ENCODE measurements at places on chromosomes 3 and 15. TPM values are rescaled to one million over a fixed set of nuclear protein-coding genes. Genes with fewer than 3 reads are reported as not detected.

The SCN11A gene
- total RNA-seq: not detected

DNA sequence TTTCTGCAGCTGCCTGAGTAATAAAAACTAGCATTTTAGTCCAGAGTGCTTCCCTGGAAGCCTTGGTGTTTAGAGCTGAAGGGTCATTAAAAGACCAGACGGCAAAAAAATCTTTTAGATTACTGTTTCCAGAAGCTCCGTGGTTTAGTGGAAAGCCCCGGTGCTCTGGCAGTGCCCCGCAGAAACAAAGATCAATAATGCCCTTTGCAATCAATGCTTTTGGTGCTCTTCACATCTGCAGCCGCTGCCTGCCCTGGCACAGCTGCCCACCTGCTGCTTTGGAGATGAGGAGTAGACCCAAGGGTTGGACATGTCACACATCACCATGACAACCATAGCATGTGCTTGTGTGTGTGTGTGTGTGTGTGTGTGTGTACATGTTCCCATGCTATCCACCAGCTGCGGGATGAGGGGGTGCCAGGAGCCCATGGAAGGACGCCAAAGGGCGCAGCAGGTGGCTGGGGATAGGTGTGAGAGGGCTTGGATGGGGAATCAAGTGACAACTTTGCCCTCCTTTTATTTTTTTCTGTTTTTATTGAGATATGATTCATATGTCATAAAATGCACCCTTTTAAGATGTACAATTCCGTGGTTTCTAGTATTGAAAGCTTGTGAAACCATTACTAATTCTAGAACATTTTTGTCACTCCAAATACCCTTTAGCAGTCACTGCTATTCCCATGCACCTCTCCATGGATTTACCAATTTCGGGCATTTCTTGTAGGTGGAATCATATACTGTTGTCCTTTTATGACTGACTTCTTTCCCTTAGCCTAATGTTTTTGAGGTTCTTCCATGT is 75.7 kb upstream of the KLHL25 start:
- no peak for DNase-seq
- H3K36me3 ChIP-seq: no peaks in the 10 kb centered on the region
- peaks cover 11% of the 10 kb centered on the region for H3K27me3 ChIP-seq
- H3K4me1 ChIP-seq: no peaks in the 10 kb centered on the region

DNA sequence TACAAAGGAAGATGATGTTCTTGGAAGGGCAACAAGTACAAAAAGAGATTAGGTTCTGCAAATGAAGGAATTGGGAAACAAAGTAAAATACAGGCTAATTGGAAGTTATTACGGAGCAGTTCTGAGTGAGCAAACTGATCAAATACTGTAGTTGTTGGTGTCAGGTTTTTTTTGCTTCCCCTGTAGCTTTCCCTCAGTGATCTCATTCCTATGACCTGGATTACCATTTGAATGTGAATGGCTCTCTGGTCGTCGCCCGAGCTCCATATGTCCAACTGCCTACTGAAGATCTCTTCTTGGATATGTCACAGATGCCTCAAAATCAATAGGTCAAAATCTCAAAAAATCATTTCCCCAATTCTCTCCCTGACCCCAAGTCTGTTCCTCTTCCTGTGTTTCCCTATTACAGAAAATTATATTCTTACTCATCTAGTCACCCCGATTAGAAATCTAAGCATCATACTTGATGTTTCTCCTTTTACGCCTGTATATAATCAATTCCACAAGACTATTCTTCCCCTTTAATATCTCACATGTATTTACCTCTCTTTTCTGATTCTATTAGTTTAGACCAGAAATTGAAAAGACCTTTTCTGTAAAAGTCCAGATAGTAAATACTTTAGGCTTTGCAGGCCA is 29.0 kb downstream of the GOLM2 start:
- no peaks in the 10 kb centered on the region for H3K4me1 ChIP-seq
- H3K27ac ChIP-seq: no peak overlapping the region
- no peaks in the 10 kb centered on the region for H3K27me3 ChIP-seq
- no peak for DNase-seq

DNA sequence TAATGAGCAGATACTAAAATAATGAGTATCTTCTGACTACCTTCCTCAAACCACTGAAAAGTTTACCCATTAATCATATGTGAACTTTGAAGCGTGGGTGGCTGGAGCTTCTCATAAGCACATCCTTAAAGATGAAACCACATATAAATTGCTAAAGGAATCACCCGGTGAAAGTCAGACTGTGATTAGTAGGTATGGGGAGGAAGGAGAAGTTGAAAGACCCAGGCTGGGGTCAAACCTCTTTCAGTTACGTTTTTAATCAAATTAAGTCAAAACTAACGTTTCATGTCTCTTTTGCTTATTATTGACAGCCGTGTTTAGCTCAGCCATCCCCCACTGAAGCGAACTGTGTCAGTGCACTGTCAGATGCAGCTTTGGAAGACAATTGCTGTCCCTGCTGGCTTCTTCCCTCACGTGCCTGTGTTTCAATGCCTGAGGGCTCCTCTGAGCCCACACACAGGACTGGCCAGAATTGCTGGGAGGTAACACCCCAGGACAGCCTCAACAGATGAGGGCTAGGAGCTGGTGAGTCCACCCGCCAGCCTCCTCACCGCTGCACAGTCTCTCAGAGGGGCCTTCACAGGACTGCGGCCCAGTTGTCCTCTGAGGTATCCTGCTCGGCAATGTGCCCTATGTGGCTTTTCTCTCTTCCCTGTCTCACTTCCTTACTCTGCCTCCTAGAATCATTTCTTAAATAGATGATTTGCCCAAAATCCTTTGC is 29.3 kb upstream of the SH3BP5 start:
- DNase-seq: peak; percentile 24
- H3K4me3 ChIP-seq: no peak overlapping the region
- peaks cover 29% of the 10 kb centered on the region for H3K4me1 ChIP-seq
- peaks cover 7% of the 10 kb centered on the region for H3K27me3 ChIP-seq
- H3K27ac ChIP-seq: no peak overlapping the region
- H3K36me3 ChIP-seq: peaks cover under 1% of the 10 kb centered on the region

GRCh38 chr3:115503394-115503793 is 119.9 kb upstream of the GAP43 start:
- no peaks in the 10 kb centered on the region for H3K4me1 ChIP-seq
- peaks cover 14% of the 10 kb centered on the region for H3K27me3 ChIP-seq
- no peaks in the 10 kb centered on the region for H3K36me3 ChIP-seq
- H3K27ac ChIP-seq: no peak overlapping the region
- no peak for DNase-seq
- H3K4me3 ChIP-seq: no peak overlapping the region

DNA sequence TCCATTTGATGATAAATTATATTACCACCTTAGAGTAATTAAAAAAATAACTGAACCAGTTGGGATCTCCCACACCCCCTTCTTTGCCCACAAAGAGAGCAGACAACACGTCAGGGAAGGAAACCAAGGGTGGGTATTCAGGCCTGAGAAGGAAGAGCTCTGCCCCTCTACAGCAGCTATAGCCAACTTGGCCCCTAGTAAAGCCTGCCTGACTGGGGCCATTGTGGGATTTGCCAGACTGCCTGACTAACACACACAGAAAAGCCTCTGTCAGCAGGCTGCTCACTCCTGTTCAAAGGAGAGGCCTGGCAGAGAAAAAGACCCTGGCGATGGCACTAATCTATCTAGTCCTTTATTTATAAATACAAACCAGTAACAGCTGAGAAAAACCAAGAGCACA is 41.4 kb downstream of the ATP8B4 start:
- peaks cover 17% of the 10 kb centered on the region for H3K4me1 ChIP-seq
- no peaks in the 10 kb centered on the region for H3K27me3 ChIP-seq
- H3K27ac ChIP-seq: peak overlapping the region; percentile 27
- no peak for DNase-seq
- peaks cover 45% of the 10 kb centered on the region for H3K36me3 ChIP-seq

- H3K27ac ChIP-seq: no peak overlapping the region
- peaks cover 3% of the 10 kb centered on the region for H3K4me1 ChIP-seq
- no peak overlapping the region for H3K4me3 ChIP-seq
- peaks cover 51% of the 10 kb centered on the region for H3K27me3 ChIP-seq
- H3K36me3 ChIP-seq: no peaks in the 10 kb centered on the region
- no peak for DNase-seq
These were observed 118.1 kb downstream of the LRRK1 start for GRCh38 chr15:101037090-101037830.

DNA sequence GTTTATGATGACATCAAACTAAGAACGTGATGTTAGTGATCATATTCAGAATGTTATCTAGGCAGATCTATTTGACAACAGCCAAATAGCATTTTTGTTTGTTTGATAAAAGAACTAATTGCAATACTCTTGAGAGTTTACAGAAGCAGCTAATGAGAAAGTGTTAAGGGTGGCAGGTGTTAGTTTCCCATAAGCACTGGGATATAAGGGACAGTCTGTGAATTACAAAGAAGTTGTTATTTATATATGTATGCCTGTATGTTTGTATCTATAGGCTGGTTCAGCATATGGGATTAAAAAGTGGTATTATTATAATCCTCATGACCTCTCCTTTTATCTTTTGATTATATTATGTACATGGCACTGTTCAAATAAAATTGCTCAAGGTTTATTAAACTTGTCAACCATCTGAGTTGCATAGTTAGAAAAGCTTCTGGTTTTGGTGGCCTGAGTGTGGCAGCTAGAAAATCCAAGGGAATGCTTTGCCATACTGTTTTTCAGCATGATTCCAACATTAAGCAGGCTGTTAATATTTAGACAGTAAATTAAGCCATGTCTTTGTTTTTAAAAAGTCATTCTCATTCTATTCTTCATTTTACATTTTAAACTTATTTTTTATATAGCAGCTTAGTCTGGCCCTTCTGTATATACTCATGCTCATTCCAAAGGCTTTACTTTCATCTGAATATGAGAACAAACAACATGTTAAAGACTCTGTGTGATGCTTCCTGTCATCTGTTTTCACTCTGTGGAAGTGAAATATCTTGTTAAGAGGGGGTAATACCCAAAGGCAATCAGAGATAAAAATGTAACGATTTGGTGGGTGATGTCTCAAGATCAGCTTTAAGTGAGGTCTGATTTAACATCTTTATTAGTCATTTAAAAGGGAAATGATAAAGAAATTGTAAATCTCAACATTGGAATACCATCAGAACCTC is 13.1 kb downstream of the ROBO2 start:
- H3K4me1 ChIP-seq: no peaks in the 10 kb centered on the region
- no peaks in the 10 kb centered on the region for H3K27me3 ChIP-seq
- no peaks in the 10 kb centered on the region for H3K36me3 ChIP-seq
- no peak for DNase-seq
- H3K4me3 ChIP-seq: no peak overlapping the region

- no peak overlapping the region for H3K27ac ChIP-seq
- DNase-seq: no peak
- H3K27me3 ChIP-seq: no peaks in the 10 kb centered on the region
- peaks cover 11% of the 10 kb centered on the region for H3K4me1 ChIP-seq
- H3K4me3 ChIP-seq: no peak overlapping the region
These were observed 25.6 kb downstream of the ASTE1 start for GRCh38 chr3:131001071-131001470.

The ADAMTS9 gene
- not detected for total RNA-seq

DNA sequence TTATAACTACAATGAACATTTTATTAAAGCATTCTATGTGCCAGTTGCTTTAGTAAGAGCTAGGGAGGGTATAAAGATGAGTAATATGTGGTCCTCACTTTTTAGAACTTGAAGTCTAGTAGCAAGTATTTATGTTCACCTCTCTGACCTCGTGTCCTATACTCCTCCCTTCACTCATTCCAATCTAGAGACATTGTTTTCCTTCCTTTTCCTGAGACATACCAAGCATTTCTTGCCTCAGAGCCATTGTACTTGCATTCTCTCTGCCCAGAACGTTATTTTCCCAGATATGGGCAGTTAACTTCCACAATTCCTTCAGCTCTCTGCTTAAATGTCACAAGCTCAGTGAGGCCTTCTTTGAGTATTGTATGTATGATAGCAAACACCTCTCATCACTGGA is 408.6 kb downstream of the PDCD6IP start:
- no peak overlapping the region for H3K27ac ChIP-seq
- no peaks in the 10 kb centered on the region for H3K27me3 ChIP-seq
- DNase-seq: no peak
- H3K36me3 ChIP-seq: no peaks in the 10 kb centered on the region
- H3K4me3 ChIP-seq: no peak overlapping the region

The RASGRP1 gene
- 165 TPM for total RNA-seq

The ACTRT3 gene
- 0.65 TPM for total RNA-seq

The ST8SIA2 gene
- total RNA-seq: not detected

Measured in activated CD8-positive, alpha-beta T cell treated with anti-CD3 and anti-CD28 coated beads, Interleukin-2, amount 10 ng/mL, durations not matched to agents 7 days and 5 days (primary cell).